Spinal cord (tissue), 10 donors: ENCODE measurements at places on chromosomes 2 and 18. TPM values are rescaled to one million over a fixed set of nuclear protein-coding genes. Genes with fewer than 3 reads are reported as not detected.

The LIMS2 gene
- polyA plus RNA-seq = 135 TPM

The IL36A gene
- not detected for polyA plus RNA-seq

The ASIC4 gene
- 36.4 TPM for polyA plus RNA-seq

The GATA6 gene
- polyA plus RNA-seq = 0.29 TPM

The HRH4 gene
- 0.18 TPM for polyA plus RNA-seq

The CENPO gene
- polyA plus RNA-seq = 24.0 TPM

The CCL20 gene
- 0.49 TPM for polyA plus RNA-seq
